Mononuclear cell (primary cell): ENCODE measurements at places on chromosomes 1 and 21. TPM values are rescaled to one million over a fixed set of nuclear protein-coding genes. Genes with fewer than 3 reads are reported as not detected.

The HLX gene
- 7.6 TPM for total RNA-seq

The NTRK1 gene
- 0.31 TPM for total RNA-seq

The C1QC gene
- total RNA-seq: 0.52 TPM

The DMBX1 gene
- total RNA-seq: not detected

The OR2G6 gene
- 0.10 TPM for total RNA-seq

The FLVCR1 gene
- total RNA-seq: 15.3 TPM

The CCNL2 gene
- total RNA-seq: 127 TPM

The COG2 gene
- 18.9 TPM for total RNA-seq

The MATN1 gene
- total RNA-seq: 1.6 TPM

The AVPR1B gene
- not detected for total RNA-seq

The SERPINC1 gene
- 0.10 TPM for total RNA-seq

The FHL3 gene
- total RNA-seq: 8.3 TPM

The TMOD4 gene
- total RNA-seq: not detected

The ARTN gene
- total RNA-seq: not detected

The PLA2G2A gene
- total RNA-seq: not detected

The SAMD11 gene
- not detected for total RNA-seq
